ENCODE measurements at places on chromosomes 4 and X. TPM values are rescaled to one million over a fixed set of nuclear protein-coding genes. Genes with fewer than 3 reads are reported as not detected.

GRCh38 chr4:107645604-107646003, 74.4 kb downstream of the PAPSS1 start:
- no peak for DNase-seq

DNA sequence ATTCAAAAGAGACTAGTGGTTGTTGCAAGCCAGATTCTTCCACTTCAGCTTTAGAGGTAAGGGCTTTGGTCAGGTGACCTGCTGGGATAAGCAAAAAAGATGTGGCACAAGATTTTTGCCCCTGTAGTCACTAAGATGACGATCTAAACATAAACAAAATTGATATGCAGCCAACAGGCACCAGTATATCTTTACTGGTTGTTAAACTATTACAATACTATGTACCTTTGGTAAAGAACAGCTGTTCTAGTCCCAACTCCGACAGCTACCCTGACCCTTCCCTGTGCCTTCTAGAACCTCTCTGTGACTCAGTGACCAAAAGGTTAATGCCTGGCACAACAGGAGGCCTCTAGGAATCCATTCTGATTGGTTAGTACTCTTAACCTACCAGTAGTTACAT, 59.6 kb downstream of the MGST2 start:
- no peak for DNase-seq

DNA sequence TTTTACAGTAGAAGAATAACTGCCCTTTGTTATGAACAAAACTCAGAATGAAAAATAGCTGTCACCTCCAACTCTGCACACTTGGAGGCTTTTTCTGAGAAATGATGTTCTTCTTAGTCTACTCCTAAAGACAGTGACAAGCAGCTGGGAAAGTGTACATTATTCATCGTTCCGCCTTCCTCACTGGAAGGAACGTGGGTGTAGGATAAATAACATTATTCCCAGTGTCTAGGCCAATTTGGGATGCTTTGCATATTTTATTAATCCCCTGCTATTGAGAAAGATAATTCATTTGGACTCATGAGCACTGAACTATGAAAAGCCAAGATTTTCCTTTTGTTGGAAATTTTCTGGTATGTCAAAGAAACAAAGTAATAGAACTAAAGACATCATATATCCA, 87.8 kb downstream of the VCX2 start:
- no peak for DNase-seq

DNA sequence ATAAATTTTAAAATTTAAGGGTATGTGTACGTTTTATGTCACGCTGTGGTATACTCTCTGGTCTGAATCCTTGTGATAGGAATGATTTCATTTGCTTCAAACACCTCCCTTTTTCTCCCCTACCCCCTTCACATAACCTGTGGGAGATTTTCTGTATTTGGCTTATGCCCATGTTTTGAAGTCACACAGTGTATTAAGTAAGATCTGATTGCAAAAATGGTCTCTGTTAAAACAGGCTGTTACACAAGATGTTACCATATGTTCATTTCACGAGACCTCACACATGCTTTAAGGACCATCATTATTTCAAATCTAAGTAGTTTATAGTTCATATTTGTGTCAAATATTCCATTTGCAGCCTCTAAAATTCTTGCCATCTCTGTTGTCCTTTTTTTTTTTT, 63.5 kb downstream of the TMEM131L start:
- DNase-seq: no peak

The FAM9B gene
- not detected for total RNA-seq

The MAGEA3 gene
- total RNA-seq: not detected
